Activated CD8-positive, alpha-beta memory T cell treated with anti-CD3 and anti-CD28 coated beads for 4 hours (primary cell): ENCODE measurements at places on chromosomes 6 and 20.

DNA sequence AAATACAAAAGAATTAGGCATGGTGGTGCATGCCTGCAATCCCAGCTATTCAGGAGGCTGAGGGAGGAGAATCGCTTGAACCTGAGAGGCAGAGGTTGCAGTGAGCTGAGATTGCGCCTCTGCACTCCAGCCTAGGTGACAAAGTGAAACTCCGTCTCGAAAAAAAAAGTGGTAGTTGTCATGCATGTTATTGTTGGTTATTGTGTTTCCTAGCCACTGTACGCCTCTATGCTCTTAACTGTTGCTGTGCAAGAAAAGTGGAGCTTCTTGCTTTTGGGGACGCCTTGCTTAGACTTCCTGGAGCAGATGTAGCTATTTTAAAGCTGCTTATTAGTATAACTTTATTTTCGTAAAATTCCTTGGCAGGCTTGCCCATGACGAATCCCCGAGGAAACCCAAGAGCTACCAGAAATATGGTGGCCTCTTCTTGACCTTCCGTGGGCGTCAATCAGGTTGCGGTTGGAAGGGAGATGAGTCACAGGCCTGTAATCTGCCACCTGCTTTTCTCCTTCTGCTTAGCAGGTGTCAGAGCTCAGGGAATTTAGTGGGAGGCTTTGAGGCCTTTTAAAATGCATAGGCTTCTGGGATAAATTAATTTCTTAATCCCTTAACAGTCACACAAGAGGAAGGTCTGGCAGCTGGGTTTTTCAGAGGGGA, 17.3 kb downstream of the GABRR2 start:
- peak; percentile 38 for DNase-seq

DNA sequence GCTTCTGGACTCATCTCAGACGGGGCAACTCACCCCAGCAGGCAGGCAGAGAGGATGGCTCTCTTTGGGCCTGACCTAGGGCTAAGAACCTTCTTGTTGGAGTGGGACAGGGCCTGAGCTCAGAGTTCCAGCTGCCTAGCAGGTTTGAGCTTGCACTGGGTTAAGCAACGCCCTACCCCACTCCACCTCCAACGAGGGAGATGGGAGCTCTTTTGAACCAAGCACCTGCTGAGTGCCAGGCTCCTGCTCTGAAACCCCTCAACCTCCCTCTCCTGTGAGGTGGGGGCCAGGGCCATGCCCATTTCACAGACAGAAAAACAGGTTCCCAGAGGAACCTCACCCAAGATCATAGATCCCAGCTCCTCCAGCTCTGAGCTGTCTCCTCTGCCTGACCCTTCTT, 54.3 kb downstream of the SNAI1 start:
- no peak for DNase-seq

GRCh38 chr6:14709900-14710299, 536.0 kb upstream of the JARID2 start:
- no peak for DNase-seq

DNA sequence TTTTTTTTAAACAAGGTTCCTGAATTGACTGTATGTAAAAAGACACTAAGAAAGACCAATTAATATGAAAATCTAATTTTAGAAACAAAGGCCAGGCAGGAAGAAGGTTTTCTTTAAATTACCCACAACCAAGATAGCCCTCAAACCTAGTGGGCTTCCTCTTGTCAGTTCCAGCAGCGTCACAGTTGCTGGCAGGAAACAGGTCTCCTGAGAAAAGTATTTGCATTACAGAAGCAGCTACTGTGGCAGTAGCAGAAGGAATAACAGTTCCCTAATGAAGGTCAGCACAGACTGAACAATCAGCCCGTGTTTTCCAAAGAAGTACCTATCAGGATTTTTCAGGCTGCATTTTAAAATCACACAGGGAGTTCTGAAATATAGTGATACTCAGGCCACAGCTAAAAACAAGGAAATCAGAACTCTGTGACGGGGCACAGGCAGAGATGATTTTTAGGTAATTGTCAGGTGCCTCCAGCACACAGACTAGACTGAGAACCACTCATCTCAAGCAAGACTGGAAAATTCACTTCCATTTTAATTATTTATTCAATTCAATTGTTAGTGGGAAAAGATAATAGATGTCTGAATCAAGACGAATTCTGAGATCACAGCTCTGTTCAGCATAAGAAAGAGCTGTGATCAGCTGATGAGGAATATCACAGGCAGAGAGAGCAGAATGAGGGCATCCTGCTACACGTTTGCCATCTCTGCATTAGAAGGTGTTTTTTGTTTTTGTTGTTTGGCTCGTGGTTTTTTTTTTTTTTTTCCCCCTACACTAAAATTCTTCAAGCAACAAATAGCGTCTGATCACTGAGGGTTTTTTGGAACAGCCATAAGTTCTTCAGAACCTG, 230.5 kb upstream of the KHDRBS2 start:
- DNase-seq = no peak

GRCh38 chr20:62752181-62752670, 43.6 kb downstream of the NTSR1 start:
- DNase-seq = no peak

GRCh38 chr6:106223300-106223930, 102.1 kb downstream of the ATG5 start:
- peak; percentile 60 for DNase-seq

- no peak for DNase-seq
These were observed 122.9 kb downstream of the HIVEP1 start for GRCh38 chr6:12134991-12135390.

GRCh38 chr6:158910484-158911440, 89.2 kb downstream of the RSPH3 start:
- DNase-seq = no peak

GRCh38 chr6:159809149-159809548, 9.1 kb downstream of the PNLDC1 start:
- DNase-seq = no peak

- DNase-seq = no peak
These were observed 109.1 kb downstream of the TSHZ2 start for GRCh38 chr20:53080969-53081871.

GRCh38 chr6:13098793-13099570, 229.4 kb downstream of the TBC1D7 start:
- no peak for DNase-seq

- DNase-seq = no peak
These were observed 23.2 kb upstream of the FAM135A start for GRCh38 chr6:70390067-70390466.

DNA sequence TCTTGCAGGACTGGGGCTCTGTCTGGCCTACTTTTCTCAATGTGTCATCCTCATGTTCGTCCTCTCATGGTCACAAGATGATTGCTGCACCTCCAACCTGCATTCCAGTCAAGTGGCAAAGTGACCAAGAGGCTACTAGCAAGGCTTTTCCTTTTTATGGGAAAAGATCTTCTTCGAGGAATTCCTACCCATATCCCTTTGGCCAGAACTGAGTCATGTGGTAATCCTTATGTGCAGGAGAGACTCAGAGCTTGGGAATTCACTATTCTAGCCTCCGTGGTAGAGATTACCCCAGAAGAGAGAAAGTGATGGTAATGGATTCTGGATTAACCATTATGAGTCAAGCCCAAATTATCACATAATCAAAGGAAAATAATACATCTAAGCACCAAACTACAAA, 162.7 kb downstream of the KCNQ5 start:
- no peak for DNase-seq

GRCh38 chr6:44959651-44960050, 368.5 kb upstream of the RUNX2 start:
- DNase-seq = no peak

- DNase-seq = no peak
These were observed 44.8 kb downstream of the TAF8 start for GRCh38 chr6:42095094-42095493.

- DNase-seq = no peak
These were observed 94.7 kb downstream of the PDE10A start for GRCh38 chr6:165568326-165568725.

GRCh38 chr6:124430740-124431318, 531.4 kb upstream of the RNF217 start:
- DNase-seq = no peak

GRCh38 chr6:3627956-3628835, 123.3 kb downstream of the PXDC1 start:
- DNase-seq = no peak

DNA sequence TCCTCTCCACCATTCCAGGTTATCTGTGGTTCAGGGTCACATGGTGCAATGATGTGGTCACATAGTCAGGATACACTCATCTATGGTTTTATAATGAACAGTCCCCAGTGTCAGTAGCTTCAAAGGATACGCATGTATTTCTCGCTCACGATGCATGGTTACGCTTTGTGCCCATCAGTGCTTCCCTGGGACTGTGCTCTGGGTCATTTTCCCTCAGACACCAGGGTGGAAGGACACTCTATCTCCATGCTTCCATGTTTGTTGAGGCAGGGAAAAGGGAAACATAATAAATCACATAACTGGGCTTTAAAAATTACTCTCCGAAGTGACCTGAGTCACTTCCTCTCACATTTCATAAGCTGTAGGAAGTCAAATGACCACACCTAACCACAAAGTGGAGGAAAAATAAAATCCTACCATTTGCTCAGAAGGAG, 394.8 kb upstream of the NOX3 start:
- no peak for DNase-seq

GRCh38 chr6:41586252-41587007, 40.2 kb downstream of the FOXP4 start:
- no peak for DNase-seq

DNA sequence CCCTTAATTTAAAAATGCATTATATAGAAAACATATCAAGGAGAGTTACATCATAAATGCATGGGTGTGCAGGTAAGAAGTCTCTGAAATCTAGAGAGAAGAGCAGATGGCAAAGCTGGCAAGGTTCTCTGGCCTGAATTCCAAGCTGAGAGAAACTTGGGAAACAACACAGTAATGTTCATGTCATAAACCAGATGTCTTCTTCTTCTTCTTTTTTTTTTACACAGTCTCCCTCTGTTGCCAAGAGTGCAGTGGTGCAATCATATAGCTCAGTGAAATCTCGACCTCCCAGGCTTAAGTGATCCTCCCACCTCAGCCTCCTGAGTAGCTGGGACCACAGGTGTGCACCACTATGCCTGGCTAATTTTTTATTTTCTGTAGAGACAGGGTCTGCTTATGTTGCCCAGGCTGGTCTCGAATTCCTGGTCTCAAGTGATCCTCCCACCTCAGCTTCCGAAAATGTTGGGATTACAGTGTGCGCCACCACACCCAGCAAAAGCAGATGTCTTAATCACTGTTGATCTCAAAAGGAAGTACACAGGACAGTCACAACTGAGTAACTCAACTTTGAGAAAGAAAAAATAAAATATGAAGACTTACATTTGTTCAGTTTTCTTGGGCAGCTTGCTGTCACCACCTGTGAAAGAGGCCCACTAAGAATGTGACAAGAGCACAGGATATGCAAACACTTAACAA, 77.3 kb downstream of the DNAAF9 start:
- no peak for DNase-seq

DNA sequence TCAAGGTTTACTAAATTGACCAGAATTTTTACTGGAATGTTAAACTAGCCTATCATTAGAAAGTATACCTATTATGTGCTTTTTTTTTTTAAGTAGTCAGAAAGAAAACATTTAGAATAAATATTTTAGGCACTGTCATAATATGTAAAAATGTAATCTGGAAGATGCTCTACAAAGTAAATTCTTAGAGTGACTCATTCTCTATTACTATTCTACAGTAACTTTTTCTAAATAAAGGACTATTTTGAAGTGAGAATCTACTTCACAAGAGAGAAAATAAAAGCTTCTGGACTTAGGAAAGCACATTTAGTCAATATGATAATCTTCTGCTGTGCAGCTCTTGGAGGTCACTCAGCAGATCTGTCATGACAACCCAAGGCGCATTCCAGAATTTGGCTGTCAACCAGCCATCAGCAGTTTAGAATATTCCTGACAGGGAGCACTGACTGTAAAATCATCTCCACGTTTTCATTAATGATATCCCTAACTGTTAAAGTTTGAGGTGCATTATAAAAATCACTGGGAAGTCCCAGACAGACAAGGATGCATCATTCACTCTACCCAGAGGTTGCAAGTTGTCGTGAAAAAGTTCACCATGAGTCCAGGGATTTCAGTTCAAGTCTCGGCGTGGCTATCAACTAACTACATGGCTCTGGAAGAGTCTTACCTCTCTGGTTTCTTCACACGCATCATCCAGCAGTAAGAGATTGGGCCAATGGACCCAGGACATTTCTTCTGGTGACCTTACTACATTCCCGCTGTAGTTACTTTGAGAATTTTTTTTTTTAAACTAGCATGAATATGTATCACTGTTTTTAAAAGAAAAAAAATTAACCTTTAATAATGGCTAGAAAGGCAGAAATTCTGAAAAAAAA, 374.9 kb downstream of the GJA1 start:
- DNase-seq = no peak

- DNase-seq = no peak
These were observed 7.6 kb downstream of the PLEKHG1 start for GRCh38 chr6:150607329-150607650.

DNA sequence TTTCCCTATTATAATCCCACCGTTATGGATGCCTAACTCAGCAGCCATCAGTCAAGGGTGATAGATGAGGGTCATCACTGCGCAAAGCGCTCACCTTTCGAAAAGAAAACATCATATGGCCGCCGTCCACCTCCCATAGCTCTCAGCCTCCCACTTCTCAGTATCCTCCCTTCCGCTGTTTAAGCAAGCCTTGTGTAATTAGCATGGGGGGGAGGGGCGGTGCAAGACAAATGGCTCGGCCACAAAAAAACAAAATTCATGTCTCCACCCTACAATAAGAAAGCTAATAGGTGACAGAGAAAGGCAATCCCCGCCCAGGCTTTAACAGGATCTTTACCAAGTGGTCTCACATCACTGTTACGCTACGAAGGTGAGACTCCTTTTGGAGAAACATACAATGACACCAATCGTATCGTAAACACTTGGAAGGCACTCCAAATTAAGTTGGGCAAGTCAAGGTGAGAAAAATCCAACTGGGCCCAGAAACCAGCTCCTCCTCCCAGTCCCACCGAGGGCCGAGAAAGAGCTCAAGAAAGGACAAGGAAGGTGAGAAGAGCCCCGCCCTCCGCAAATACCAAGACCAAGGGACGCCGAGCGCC, 645 bp downstream of the DDX39B start:
- no peak for DNase-seq

DNA sequence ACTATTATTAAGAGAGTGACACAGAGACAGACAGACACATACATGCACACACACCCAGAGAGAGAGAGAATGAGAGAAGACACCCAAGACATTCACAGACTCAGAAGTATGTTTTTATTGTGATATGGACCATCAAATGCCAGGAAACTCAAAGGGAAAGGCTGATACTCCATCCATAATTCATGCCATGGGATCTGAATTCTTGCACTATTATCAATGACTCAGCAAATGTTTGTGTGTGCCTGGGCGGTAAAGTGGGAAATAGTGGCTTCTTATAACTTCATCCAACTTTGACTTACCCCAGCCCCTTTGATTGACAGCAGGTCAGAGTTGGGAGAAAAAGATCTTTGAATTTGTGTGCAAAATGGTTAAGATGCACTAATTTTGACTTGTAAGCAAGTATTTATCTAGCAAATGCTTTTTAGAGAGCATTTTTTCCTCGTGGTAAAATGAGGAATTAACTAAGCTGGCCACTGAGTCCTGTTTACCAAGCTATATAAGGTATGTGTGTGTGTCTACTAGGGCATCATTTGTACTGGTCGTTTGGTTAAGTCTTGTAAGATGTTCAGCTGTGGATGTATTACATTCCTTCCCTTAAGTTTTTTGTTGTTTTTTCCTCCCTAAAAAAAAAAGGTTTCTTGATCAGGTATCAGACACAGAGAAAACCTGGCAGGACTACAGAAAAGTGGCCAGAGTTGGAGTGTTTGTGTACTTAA, 3.0 kb upstream of the CCN2 start:
- no peak for DNase-seq
